Activated CD4-positive, alpha-beta memory T cell treated with anti-CD3 and anti-CD28 coated beads for 36 hours (primary cell): ENCODE measurements at places on chromosomes 1 and 21. TPM values are rescaled to one million over a fixed set of nuclear protein-coding genes. Genes with fewer than 3 reads are reported as not detected.

DNA sequence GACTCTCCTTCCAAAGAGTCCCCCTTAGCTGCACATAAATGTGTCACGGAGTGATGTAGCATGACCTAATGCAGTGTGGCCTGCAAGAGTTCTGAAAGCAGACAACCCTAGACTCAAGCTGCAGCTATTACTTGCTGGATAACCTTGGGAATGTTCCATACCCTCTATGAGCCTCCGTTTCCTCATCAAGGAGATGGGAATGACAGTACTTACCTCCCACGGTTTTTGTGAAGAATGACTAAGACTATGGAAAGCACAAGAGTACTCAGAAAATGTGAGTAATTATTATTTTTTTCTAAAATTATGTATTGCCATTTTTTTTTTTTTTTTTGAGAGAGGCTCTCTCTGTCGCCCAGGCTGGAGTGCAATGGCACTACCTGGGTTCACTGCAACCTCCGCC, 3.0 kb downstream of the TTC39A start:
- H3K27ac ChIP-seq: no peak overlapping the region
- H3K27me3 ChIP-seq: peaks cover 29% of the 10 kb centered on the region
- no peaks in the 10 kb centered on the region for H3K36me3 ChIP-seq
- no peak overlapping the region for H3K4me3 ChIP-seq

The ASPM gene
- 48.8 TPM for total RNA-seq

DNA sequence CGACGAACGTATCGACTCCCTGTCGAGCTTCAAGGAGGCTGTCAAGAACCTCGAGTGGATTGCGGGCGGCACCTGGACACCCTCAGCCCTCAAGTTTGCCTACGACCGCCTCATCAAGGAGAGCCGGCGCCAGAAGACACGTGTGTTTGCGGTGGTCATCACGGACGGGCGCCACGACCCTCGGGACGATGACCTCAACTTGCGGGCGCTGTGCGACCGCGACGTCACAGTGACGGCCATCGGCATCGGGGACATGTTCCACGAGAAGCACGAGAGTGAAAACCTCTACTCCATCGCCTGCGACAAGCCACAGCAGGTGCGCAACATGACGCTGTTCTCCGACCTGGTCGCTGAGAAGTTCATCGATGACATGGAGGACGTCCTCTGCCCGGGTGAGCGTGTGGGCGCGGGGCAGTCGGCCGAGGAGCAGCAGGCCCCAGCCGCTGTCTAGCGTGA, 28.0 kb downstream of the COL6A2 start:
- no peak overlapping the region for H3K4me3 ChIP-seq
- no peaks in the 10 kb centered on the region for H3K27me3 ChIP-seq
- no peaks in the 10 kb centered on the region for H3K4me1 ChIP-seq
- H3K27ac ChIP-seq: no peak overlapping the region

DNA sequence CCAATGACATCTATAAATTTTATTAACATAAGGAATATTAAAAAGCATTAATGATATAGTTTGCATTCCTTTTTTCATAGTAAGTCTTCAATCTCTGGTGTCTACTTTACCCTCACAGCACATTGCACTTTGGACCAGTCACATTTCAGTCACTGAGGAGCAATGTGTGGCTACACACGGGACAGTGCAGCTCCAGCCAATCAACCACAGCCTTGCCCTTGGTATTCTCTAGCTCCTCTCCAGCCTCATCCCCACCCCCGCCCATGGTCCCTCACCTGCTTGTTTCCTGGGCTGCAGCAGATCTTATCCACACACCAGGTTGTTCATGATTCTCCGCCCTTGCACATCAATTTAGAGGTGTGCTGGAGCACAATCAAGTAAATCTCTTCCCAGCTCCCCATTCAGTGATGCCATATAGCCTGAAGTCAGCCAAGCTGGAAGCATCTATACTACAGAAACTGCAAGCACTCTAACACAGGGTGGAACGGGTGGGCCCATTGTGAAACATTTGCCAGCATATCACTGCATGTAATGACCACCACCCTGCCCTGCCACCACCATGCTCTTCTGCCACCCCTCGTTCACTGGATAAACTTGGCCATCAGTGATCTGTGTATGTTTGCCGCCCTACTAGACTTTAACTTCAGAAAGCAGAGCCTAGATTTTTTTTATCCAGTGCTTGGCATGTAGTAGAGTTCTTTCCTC, 93.0 kb upstream of the SLC44A3 start:
- H3K27ac ChIP-seq: no peak overlapping the region
- H3K27me3 ChIP-seq: peaks cover 8% of the 10 kb centered on the region
- no peaks in the 10 kb centered on the region for H3K4me1 ChIP-seq
- no peak for DNase-seq
- no peaks in the 10 kb centered on the region for H3K36me3 ChIP-seq

The CDC20 gene
- total RNA-seq: 152 TPM

GRCh38 chr1:162950187-162950586, 89.2 kb upstream of the CCDC190 start:
- H3K4me3 ChIP-seq: no peak overlapping the region
- DNase-seq: no peak
- peaks cover 7% of the 10 kb centered on the region for H3K4me1 ChIP-seq

GRCh38 chr1:29312469-29313461, 76.4 kb downstream of the PTPRU start:
- H3K36me3 ChIP-seq: no peaks in the 10 kb centered on the region
- H3K4me1 ChIP-seq: no peaks in the 10 kb centered on the region
- H3K27me3 ChIP-seq: no peaks in the 10 kb centered on the region

GRCh38 chr1:165675794-165676193, 22.6 kb downstream of the ALDH9A1 start:
- no peaks in the 10 kb centered on the region for H3K27me3 ChIP-seq
- no peak for DNase-seq
- H3K27ac ChIP-seq: no peak overlapping the region
- H3K36me3 ChIP-seq: peaks cover 52% of the 10 kb centered on the region

DNA sequence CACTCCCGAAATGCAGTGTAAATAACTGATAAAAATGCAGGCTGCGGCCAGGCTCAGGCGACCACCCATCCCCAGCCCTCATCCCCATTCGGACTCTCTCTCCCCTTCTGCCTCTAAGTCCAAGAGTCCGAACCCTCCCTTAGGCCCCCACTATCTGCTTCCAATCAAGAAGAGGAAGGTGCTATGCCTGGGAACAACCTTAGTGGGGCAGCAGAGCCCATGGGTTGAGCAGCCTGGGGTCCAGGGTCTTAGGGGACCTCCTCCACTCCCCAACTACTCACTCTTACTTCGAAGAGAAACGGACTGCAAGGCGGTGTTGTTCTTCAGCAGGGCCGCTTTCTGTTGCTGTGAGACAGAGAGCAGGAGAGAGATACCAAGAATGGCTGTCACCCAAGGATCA, 12.2 kb downstream of the ARHGEF2 start:
- no peaks in the 10 kb centered on the region for H3K27me3 ChIP-seq
- peaks cover 58% of the 10 kb centered on the region for H3K36me3 ChIP-seq
- peak overlapping the region; percentile 82 for H3K27ac ChIP-seq
- H3K4me3 ChIP-seq: no peak overlapping the region

The IRF6 gene
- 0.07 TPM for total RNA-seq

DNA sequence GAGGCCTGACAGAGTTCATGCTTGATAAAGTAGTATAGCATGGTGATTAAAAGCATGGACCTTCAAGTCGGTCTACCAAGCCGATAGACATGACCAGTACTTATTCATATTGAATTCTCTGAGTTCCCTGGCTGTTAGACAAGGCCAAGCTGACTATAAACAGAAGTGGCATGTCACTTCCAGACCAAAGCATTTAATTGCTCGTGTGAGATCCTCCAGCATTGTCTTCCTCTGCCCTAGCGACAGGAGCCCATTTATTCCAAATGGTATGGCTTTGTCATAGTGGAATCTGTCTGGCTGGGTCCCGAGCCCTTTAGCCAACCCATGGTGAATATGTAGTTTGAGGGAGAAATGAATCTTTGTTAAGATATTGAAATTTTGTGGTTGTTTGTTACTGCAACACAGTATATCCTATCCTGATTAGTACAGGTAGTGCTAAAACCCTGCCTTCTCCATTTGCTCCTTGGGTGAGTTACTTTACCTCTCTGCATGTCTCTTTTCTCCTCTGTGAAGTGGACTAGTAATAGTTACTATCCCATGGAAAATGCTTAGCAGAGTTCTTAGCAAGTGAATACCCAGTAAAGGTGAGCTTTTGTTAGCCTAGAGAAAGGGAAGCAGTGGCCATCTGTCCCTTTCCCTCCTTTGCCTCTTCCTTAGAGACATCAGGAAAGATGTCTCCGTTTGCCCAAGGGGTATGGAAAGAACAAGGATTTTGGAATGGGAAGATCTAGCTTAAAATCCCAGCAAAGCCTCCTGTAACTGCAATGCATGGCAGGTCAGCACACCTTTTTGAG, 77.6 kb upstream of the CD1D start:
- peaks cover 5% of the 10 kb centered on the region for H3K27me3 ChIP-seq
- H3K4me1 ChIP-seq: peaks cover 3% of the 10 kb centered on the region
- no peaks in the 10 kb centered on the region for H3K36me3 ChIP-seq
- no peak for DNase-seq
- no peak overlapping the region for H3K4me3 ChIP-seq

DNA sequence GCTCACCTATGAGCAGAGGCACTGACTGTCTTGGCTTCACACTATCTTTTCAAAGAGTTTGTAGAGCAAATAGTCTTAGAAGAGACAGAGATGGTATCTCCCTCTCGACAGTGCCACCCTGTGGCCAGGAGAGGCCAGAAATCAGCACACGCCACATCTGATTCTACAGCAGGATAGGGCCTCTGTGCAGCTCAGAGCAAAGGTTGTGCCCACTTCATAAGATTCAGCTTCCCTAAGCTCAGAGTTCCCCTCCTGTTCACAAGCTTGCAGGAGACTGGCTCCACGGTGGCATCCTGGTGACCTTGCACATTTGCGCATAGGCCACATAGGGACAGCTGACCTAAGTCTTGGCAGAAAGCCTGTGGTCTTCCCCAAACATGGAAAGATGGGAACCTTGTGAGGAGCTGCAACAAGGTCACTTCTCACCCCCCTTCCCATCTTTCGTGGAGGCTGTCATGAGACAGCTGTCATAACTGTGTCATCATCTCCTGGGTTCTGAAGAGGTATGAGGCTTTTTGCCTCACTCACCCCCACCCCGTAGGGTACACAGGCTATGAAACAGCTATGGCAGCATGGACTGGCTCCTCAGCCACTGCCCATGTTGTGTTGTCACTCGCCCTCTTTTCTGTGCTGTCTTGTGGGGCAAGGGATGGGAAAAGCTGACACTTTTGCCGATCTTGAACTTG, 3.0 kb downstream of the ITLN2 start:
- H3K27me3 ChIP-seq: no peaks in the 10 kb centered on the region
- no peaks in the 10 kb centered on the region for H3K36me3 ChIP-seq
- peak; percentile 81 for DNase-seq
- H3K4me3 ChIP-seq: no peak overlapping the region
- H3K4me1 ChIP-seq: peaks cover 2% of the 10 kb centered on the region

The NBPF20 gene
- 1.3 TPM for total RNA-seq

The MIGA1 gene
- 9.9 TPM for total RNA-seq
